H4 (cell line): ENCODE measurements at places on chromosomes 11 and 22.
A peak's percentile ranks its signal among the peaks of the same experiment; 100 is the strongest.

GRCh38 chr22:44180706-44181032 is at the start of gene PARVG:
Gene PARVG (plus strand): TSS chr22:44180925. CDS start chr22:44183330, 2,405 bp downstream.
- no peak for DNase-seq

- no peak for DNase-seq
Measured at GRCh38 chr11:7941146-7941545, 362 bp downstream of the OR10A3 start.

GRCh38 chr11:479311-479710 is 27.7 kb downstream of the RNH1 start:
- DNase-seq = no peak

DNA sequence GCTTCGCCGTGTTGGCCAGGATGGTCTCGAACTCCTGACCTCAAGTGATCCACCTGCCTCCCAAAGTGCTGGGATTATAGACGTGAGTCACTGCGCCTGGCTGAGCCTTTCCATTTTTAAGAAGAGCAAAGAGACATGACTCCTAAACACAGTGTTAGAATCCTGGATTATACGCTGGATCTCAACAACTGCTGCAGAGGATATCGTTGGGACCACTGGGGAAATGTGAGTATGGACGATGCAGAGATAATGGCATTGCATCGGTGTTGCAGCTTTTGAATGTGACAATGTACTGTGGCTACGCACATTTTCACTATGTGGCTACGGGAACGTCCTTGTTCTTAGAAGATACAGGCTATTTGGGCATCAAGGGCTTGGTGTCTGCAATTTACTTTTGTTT is 6.2 kb downstream of the MRGPRF start:
- DNase-seq = no peak

- no peak for DNase-seq
Measured at GRCh38 chr22:25563761-25564319, 635 bp upstream of the GRK3 start.

DNA sequence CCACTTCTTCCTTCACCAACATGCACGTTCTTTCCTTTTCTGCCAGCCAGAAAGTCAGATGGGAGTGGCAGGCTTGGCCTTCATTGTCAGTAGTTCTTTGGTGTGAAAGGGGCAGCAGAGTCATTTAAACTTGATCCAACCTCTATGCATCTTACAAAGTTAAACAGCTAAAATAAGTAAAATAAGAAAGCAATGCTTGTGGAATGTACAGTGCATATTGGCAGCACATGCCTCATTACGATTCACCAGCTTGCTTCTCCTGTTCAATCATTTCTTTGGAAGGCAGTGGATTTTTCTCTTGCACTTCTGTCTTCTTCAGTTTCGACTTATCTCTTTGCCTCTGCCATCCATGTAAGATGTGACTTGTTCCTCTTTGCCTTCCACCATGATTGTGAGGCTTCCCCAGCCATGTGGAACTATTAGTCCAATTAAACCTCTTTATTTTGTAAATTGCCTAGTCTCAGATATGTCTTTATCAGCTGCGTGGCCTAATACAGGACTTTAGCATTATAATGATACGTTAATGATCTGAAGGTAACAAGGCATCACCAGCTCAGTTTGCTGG is 14.8 kb downstream of the LGALS12 start:
- DNase-seq = no peak

DNA sequence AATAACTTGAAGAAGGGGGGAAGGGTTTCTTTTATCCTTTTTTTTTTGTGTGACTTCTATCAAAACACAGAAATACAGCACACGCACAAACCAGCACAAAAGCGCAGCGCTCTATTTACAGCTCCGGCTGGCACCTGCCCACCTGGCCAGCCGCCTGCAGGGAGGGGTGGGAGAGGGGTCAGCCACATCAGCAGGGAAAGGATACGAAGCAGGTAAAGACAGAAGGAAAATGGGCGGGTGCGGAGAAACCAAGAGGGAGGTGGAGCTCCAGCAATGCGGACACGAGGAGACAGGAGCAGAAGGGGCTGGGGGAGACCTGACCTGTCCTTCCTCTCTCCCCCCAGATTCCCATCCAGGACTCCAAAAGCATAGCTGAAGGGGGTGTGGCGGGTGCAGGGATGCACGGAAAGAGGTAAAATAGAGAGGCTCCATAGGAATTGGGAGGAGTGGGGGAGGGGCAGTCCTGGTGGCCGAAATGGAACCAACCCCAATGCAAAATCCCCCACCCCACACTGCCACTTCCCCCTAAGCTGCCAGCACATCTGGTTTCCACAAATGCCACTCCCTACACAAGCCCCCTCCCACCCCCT is 14.1 kb downstream of the CXCR5 start:
- no peak for DNase-seq

- DNase-seq = peak; percentile 23
Measured at GRCh38 chr11:18394928-18395734, 768 bp downstream of the LDHA start.

GRCh38 chr22:20111689-20112622 is 3.9 kb upstream of the RANBP1 start:
- DNase-seq = no peak

GRCh38 chr11:45232341-45233080 is 53.6 kb downstream of the SYT13 start:
- no peak for DNase-seq

DNA sequence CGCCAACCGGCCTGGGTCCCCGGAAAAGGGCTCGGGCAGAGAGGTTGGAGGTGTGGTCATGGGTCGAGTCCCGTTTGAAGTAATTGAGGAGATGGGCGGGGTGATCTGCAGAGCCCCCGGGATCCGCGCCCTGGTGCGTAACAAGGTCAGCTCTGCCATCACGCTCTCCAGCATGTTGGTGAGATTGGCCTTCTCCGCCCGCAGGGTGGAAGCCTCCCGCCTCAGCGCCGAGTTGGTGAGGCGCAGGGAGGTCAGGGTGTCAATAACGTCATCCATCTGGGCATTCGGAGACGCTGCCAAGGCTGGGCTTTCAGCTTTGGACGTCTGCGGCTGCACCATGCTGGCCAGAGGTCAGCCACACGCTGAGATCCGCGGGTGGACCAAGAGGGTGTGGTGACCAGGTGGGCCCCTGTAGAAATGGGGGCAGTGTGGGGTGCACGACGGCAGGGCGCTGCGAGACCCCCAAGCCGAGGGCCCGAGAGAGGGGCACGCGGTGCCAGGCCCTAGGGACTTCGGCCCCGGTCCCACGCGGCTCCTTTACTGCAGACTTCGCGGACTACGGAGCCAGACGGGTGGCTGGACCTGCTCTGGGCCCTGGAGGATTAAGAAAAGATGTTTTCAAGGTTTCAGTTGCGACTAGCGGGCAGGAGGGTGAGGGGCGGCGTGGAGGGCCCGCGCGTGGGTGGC is 672 bp downstream of the RTL6 start:
- DNase-seq = no peak

GRCh38 chr22:42780070-42780540 is 59.4 kb upstream of the A4GALT start:
- DNase-seq = peak; percentile 89
